ENCODE measurements at places on chromosomes 2 and 18.

DNA sequence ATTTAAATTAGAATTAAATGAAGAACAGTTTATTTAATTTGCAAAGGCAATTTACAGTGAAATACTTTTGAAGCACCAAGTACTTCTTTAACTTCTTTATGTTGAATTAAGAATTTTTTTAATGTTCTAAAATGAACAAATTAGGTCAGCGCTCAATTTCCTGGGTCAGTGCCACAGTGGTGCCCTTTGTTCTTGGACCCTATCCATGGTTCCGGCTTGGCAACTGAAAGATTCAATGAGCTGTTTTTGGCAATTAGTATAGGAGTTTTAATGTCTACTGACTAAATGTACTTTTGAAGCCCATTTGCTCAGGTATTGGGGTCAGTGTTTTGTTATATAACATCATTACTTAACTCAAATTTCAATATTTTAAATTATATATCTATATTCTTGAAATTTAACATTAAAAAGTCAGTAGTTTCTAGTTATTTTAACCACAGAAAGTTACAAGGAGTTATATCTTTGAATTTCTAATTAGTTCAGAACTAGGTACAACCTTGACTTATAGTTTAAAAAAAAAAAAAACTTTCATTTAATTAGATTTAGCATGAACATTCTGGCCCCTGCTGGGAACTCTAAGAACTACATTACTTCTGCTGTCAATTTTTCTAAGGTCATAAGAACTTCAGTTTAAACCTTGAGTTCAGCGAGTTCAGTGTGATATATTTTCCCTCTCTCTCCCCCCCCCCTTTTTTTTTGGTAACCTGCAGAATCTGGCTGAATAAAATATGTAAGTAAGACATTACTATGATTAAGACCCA is 7.6 kb upstream of the MSTN start:
- DNase-seq: peak; percentile 39

- DNase-seq: no peak
Observed at GRCh38 chr2:70133491-70134322, 46.4 kb downstream of the PCBP1 start.

DNA sequence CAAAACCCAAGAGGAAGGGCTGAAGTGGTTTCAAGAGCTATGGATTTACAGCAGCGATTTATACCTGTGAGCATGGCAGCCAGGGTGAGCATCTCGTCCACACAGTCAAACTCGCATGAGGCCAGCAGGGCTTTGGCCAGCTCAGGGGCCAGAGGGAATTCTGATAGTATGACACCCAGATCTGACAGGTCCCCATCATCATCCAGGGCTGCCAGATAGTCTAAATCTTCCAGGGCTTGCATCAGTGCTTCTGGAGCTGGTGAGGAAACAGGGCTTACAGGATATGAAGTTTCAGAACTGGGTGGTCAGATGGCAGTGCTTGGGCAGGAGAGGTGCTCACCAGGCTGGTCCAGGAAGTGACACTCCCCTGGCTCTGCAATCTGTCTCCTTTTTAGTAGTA is 3.5 kb downstream of the DQX1 start:
- no peak for DNase-seq

GRCh38 chr2:148552675-148553331 is 91.7 kb upstream of the EPC2 start:
- no peak for DNase-seq

GRCh38 chr2:27216416-27217137 is 592 bp upstream of the CAD start:
- DNase-seq: no peak

GRCh38 chr2:189698020-189698887 is 23.8 kb downstream of the ANKAR start:
- DNase-seq: no peak

DNA sequence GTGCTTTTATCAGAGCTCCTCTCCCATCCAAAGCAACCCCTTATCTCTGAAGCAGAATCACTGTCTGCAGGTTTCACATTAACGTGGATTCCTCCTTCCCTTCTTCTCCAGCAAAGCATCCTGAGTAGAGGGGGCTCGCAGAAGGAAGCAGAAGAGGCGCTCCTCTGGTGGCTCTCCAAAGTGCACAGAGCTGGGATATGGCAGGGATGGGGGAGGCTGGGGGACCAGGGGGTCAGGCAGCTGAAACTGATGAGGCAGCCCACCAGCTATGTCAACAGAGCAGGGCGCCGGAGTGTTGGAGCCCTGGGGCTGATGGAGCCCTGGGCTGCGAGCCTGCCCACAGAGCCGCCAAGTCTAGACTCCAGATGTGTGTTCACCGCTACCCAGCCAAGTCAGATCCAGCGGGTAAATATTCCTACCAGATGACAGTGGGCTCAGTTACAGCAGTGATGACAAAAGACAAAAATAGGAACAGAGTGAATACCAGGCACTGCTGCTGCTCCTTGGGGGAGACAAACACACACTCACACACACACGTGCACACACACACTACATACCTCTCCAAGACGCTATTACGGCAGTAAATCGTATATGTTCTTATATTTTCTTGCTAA is 678.3 kb upstream of the ID2 start:
- no peak for DNase-seq

- DNase-seq: no peak
Observed at GRCh38 chr2:200003444-200003843, 48.1 kb downstream of the MAIP1 start.

DNA sequence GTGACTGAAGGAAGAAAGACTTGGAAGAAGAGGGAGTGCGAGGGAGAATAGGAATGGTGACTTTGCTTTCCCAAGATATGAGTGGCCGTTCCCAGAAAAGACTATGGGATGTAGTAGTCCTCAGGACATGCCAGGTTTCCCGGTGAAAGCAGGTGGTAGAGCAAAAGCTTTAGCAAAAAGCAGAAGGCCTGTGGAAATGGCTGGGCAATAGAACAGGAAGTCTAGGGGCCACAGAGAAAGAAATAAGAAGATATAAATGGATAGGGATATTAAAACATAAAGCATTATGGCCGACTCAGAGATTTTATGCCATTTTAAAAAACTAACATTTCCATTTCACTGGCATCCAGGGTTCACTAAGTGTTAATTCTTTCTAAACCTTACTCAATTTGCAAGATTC is 1.2 kb upstream of the SERPINB13 start:
- no peak for DNase-seq

DNA sequence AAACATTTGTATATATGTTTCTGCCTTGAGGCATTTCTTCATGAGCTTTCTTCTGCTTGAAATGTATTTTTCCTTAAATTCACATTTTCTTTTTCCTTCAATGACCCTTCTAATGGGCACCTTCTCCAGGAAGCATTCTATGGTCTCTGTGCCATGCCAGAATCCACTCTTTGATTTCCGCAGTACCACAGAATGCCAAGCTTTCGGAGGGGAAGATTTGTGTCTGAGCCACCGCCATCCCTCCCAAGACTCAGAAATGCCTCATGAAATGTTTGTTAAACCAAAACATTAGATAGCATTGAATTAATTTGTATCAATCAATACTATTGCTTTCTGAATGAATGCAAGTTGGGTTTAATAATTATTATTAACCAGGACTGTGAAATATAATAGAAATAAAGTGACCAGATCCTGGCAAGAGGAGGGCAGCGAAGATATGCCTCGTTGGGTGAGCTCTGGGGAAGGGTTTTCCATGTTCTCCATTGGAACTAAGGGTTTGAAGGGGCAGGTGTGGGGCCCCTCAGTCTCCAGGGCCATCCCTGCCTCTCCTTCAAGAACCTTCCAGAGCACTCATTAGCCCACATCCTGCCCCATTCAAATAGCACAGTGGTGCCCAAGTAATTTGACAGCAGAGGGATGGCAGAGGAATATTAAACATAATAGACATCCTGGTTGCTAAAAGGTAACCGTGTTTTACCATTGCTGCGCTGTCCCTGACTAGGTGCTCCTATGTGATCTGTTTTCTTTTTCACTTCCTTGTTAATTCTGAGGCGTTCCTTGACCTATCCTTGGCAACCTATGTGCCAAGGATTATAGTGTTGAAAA is 189.6 kb downstream of the MYCN start:
- no peak for DNase-seq

- no peak for DNase-seq
Observed at GRCh38 chr2:113799375-113799774, 42.9 kb upstream of the SLC35F5 start.

- DNase-seq: no peak
Observed at GRCh38 chr18:65017372-65017760, 733.4 kb upstream of the CDH7 start.

GRCh38 chr18:75130591-75131328 is 78.2 kb downstream of the PTGR3 start:
- no peak for DNase-seq

GRCh38 chr2:161243312-161243711 is 64.9 kb upstream of the PSMD14 start:
- no peak for DNase-seq

DNA sequence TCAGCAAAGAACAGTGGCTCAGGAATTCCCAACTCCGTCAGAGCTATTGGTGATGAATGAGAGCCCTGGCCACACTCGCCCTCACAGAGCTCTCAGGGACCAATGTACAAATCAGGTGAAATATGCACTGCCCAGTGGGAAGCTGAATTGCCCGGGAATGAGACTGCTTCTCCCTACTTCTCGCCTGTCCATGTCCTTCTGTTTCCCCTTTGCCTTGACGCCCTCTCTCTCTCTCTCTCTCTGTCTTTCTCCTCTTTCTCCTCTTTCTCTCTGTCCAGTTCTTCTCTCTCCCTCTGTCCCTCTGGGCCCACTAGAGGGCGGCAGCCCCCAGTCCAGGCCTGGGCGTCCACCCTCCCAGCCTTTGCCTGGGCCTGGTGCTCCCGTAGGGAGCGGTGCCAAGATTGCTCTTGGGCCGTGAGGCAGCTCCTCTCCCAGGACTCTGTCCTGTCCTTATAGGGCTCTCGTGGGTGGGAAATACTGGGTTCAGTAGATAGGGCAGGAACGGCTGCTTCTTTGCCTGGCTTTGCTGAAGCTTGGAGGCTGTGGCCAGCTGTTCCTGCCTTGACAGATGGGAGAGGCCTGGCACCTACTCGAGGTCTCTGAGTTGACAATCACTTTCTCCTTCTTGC is 28.4 kb upstream of the PUM2 start:
- DNase-seq: peak; percentile 54

DNA sequence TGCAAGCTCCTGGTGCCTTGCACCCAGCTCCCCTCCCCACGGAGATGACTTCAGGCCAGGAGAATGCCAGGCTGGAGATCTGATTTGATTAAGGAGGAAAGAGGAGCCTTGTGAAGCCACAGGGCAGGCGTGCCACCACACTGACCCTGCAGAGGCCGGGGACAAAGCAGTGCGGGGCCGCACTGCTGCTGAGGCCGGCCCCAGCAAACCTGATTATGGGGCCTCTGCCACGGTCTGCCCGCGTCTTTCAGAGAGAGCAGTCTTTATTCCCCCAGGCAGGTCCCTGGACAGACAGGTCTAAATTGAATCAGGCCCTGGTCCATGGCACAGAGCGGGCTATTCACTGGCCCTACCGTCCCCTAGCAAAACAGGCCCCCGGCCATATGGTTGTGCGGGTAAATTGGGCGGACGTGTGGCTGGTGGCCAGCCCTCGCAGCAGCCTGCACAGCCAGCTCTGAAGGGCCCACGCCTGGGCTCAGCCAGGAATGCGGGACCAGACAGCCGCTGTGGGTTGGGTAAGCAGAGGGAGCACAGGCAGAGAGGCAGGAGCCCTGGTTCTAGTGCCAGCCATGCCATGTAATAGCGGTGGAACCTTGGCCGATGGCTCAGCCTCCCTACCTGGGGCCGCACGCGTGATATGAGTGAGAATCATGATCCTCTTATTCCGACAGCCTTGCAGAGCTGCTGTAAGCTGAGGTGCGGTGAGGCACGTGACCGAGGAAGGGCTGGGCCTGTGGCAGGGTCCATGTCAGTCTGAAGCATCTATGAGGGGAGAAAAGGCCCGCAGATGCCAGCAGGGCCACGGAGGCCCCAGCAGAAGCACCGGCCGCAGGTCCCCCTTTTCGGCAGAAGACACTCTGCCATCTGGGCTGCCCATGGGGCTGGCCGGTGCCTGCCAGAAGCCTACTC is 97.3 kb upstream of the MYCN start:
- no peak for DNase-seq

DNA sequence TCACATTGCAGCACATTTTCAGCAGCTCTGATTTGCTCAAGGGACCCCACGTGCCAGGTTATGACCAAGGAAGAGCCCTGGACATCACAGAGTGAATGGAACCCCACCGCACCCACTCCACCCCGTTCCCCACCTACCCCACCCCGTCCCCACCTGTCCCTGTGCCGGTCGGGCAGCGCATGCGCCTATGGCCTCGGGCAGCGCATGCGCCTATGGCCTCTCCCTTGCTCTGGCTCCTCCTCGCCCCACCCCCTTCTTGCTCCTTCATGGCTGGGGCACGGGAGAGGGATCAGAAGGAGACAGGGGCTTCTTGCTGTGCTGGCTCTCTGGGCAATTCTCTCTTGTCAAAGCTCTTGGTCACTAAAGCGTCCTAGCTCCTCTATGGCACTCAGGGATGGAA is 371.8 kb upstream of the HS6ST1 start:
- DNase-seq: no peak

GRCh38 chr18:36378205-36378604 is 80.7 kb downstream of the FHOD3 start:
- no peak for DNase-seq

DNA sequence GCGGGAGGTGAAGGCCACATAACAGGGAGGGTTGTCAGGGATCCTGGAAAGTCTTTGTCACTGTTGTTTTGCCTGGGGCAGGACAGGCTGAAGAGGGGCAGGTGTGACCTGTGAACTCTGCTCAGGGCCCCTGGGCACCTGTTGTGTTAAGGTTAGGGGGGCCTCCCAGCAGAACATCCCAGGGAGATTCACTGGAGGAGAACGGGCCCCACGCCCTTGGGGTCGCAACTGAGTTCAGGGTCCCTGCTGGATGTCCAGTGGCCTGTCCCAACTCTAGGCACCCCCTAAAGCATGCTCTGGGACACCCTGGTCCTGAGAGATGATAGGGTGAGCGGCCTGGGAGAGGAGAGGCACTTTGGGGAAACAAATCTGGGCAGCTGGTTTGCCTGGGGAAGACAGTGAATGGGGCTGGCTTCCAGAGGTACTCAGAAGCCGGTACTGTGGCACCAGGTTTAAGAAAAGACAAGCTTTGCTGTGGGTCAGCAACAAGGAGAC is 22.9 kb downstream of the GPR35 start:
- no peak for DNase-seq

- no peak for DNase-seq
Observed at GRCh38 chr2:211545582-211545981, 989.2 kb downstream of the CPS1 start.

- DNase-seq: no peak
Observed at GRCh38 chr2:205465791-205466190, 216.5 kb upstream of the NRP2 start.

- DNase-seq: no peak
Observed at GRCh38 chr2:232322560-232323327, 55.8 kb upstream of the ALPP start.

Measured in HS-27A (cell line).